ENCODE measurements at places on chromosomes 5 and 9.

- DNase-seq = no peak
These were observed 38.2 kb upstream of the GRAMD2B start for GRCh38 chr5:126384985-126385384.

DNA sequence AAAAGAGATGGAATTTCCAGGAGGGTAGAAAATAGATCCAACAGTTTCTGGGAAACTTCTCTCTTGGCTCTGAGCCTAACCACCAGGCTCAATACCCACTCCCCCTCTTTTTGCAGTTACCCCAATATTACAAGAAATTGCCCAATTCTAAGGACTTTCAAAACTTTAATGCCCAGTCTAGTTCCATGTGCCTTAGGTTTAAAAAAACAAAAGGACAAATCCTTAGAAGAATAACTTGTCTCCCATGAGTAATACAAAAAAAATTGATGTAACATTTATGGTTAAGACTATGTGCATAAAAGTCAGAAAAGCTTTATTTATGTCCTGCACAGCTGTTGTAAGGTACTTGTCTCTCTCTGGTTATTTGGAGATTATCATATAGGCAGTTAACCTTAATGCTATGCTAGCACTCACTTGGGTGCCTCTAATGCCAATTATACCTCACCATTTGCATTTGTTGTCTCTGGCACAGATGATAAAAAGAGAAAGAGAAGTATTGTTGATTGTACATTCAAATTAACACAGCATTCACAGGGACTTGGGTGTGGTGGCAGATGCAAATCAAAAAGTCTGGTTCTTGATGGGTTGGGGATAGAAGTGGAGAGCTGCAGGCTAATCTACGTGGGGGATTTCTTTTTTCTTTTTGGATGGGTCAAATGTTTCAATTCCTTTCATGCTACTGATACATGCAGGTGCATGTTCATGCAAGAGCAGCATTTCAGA, 159.4 kb downstream of the PIK3R1 start:
- peak; percentile 38 for DNase-seq

DNA sequence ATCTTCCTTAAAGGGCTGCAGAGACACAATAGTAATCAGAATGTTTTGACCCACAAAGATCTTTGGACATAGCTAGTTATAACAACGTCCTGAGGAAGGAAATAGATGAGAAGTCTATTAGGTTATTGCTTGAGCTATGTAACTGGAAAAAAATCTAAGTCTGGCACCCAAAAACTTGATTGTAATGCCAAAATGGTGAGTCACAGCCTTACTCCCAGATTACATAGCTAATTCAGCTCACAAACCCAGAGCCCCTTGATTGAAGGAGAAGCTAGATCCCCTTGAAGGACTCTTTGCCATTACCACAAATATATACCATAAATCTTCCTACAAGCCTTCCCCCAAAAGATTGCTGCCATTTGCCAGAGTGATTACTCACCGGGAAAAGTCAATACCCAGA, 341.8 kb upstream of the KIF2A start:
- no peak for DNase-seq

- DNase-seq = no peak
These were observed 333.5 kb downstream of the CHSY3 start for GRCh38 chr5:130237721-130238120.

GRCh38 chr9:94303321-94303720, 25.1 kb downstream of the NUTM2F start:
- no peak for DNase-seq

- DNase-seq = no peak
These were observed 5.5 kb upstream of the RUSC2 start for GRCh38 chr9:35484406-35484805.

DNA sequence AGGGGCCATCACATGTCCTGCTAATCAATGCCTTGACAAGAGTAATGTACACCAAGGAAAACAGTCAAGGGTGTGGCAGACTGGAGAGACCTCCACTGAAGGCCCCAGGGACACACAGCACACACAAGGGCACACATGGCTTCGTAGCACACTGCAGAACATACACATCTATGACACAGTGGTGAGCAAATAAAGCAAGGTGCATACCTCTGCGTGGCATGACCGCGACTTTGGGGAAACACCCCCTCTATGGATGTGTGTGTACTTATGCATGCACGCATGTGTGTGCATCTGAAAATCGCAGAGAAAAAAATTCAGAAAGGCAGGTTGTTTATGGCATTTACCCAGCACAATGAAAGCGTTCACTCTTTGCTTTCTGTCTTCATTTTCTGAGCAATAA, 20.5 kb downstream of the SEMA4D start:
- DNase-seq = no peak

- DNase-seq = no peak
These were observed 2.9 kb downstream of the HIGD2A start for GRCh38 chr5:176391479-176391878.

DNA sequence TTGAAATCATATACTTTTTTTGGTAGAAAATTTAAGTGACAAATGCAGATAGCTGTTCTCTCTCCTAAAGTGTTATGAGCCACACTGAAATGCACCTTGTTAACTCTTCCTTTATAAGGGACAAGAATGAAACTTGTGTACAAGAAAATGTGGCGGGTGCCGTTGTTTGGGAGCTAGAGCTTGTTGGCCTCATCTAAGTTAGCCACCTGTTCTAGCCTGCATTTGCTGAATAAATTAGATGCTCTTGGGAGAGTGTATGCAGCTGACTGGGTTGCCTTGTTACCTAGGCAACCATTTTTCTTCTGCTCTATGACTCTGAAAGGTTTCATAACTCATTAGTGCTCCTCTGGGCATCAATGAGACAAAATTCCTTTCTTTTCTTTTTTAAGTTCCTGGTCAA, 174.3 kb downstream of the TAF11L14 start:
- DNase-seq = no peak

DNA sequence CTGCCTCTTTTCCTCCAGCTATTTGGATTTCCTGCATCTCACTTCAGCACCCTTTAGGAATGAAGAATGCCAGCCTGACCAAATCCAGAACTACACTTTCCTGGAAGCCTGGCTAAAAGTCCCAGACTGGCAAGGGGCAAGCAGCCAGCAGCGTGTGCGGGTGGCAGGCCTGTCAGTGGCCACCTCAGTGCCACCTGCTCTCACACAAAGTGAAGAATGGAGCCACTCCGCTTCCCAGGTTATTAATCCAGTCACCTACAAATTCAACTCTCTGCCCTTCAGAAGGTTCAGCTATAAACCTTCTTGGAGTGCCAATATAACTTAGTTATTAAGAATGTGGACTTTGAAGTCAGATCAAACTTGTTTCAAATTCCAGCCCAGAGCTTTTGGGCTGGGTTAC, 6.7 kb upstream of the ALDOB start:
- DNase-seq = no peak

DNA sequence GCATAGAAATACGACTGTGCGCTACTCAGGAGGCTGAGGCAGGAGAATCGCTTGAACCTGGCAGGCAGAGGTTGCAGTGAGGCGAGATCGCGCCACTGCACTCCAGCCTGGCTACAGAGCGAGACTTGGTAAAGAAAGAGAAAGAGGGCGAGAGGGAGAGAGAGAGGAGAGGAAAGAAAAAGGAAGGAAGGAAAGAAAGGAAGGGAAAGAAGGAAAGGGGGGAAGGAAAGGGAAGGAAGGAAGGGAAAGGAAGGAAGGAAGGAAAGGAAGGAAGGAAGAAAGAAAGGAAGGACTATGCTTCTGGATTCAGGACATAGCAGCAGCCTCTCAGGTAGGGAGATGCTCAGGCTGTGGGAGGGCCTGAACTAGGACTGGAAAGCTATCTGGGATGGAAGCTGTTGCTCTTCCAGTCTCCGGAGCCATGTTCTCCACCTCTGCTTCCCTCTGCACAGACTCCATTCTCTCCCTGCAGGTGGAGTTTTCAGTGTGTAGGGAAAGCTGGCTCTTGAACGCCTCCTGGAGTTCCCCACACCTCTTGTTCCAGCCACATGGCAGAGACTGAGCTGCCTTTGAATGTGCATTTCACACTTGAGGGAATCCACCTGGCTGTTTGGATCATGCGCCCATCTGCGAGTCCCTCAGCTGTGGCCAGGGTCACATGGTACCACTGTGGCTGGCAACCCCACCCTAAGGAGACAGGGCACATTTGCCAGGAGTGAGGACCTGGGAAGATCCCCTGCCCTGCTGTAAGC, 9.1 kb downstream of the SWI5 start:
- DNase-seq = no peak

GRCh38 chr9:126498331-126498730, 115.4 kb upstream of the LMX1B start:
- DNase-seq = no peak
